Amygdala (tissue), 56 donors: ENCODE measurements at places on chromosomes 12 and 14.

DNA sequence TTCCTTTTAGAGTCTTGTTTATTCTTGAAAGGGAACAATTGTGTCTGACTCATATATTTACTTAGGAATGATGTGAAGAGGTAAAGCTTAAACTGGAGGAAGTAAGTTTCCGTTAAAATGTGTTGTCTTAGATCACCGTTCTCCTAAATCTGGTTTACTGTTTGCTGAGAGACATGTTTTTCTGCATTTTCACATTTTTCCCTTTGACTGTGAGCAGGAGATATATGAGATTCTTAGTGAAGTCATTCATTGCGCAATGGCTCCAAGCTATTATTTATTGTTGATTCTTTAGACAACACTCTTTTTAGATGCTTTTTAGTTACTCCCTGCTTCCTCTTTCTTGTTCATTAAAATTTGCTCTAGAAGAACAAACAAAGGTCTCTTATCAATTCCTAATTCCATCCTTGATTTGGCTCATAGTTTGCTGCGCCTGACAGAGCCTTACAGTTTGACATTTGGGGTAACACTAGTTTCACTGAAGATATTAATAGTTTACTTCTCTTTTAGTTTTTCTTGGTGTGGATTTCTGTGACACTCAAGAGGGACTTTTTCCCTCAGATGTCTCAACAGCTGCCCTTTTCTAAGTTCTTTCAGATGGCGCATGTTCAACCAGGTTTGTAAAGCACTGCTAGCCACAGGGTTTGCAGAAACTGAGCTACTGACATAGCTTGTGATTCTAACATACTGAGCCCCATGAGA is 11.4 kb downstream of the CLECL1 start:
- DNase-seq = no peak

DNA sequence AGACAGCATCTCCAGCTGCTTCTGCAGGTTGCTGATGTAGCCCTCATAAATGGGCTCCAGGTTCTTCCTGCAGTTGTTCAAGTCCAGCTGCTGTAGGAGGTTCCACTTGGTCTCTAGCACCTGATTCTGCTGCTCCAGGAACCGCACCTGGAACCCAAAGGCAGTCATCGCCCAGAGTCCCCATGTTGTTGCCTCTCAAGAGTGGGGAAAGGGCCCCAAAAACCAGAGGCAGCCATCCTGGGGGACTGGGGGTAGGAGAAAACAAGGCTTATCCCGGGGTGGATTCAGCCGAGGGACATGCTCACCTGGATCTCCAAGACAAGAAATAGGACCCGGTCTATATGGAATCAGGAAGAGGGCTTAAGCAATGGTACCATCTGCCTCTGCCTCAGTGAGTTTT is 2.3 kb downstream of the KRT72 start:
- no peak for DNase-seq

DNA sequence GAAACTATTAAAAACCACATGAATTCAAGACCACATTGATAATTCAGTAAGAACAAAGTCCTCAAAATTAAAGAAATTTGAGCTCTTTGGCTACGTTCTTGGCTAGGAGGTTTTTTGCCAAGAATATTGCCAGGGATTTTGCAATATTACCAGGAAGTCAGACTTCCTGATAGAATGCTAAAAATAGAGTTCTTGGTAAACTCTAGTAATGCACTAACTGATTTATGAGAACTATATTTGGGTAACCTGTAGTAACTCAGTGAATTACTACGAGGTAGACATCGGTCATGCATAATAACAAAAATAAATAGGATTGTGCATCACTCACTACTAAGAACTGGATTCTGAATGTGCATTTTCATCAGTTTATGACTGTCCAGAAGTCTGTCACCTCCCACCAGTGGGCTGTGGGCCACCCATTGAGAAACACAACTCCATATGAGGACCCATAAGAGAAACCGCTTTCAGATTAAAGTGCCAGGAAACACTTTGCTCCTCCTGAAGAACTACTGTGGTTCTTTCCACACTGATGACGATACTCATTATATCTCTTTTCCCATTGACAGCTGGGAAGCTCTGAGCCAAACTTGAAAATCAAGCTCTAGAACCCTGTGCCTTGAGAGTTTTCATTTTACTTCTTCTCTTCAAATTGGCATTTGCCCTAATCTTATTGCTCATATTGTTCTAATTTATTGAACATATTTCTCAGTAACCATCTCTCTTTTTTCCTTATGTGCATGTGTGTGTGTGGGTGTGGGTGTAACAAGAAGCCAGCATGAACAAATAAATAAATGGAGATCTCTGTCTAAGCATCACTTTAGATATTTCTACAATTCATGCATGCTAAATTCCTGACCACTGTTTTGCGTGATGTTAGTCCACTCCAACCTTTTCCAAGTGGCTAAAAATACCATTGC is 116.6 kb downstream of the BCL11B start:
- no peak for DNase-seq

DNA sequence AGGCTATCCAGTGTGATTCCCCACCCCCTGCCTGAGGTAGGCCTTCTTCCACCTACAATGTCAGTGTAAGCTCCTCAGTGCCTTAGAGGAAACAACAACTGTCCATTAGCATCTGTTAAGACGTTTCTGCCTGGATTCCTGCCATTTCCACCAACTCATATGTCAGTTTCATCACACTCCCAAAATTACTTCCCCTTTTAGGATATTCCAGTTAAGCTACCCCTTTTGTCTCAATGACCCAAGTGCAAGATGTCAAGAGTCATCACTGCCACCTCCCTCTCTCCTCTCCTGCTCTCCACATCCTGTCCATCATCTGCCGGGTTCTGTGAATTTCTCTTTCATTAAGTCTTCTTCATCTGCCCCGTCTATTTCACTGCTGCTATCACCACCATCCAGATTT is 189.4 kb downstream of the DPF3 start:
- no peak for DNase-seq

DNA sequence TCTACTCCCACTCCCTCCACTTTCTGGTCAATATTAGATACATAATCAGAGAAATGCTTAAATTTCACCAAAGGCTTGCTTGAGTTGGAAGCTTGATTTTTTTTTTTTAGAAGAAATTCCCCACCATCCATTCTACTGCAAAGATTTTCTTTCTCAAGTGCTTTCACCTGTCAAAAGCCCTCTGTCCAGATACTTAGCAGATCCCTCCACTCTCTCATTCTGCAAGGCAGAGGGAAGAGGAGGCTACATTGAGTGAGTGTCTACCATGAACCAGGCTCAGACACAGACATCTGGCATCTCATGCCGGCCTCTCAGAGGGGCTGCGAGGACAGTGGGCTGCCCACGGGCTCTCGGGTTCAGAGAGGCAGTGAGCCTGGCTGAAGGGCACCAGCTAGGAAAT is 127.6 kb upstream of the GSC start:
- DNase-seq = no peak

DNA sequence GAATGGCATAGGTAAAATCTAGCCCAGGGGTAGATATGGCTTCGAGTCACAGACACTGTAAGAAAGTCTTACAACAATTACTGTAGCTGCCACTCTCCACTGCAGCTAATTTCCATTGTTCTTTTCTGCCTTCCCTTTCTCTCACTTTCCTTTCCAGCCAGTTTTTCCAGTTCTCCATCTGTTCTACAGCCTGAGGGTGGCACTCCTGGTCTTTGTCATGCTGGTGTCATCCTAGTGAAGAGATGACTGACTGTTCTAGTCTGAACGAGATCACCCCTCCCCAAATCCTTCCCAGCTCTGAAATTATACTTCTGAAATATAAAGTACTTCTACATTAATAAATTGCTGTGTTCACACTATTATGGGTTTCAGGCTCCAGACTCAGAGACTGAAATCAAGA is 74.2 kb upstream of the CSRP2 start:
- DNase-seq = no peak

DNA sequence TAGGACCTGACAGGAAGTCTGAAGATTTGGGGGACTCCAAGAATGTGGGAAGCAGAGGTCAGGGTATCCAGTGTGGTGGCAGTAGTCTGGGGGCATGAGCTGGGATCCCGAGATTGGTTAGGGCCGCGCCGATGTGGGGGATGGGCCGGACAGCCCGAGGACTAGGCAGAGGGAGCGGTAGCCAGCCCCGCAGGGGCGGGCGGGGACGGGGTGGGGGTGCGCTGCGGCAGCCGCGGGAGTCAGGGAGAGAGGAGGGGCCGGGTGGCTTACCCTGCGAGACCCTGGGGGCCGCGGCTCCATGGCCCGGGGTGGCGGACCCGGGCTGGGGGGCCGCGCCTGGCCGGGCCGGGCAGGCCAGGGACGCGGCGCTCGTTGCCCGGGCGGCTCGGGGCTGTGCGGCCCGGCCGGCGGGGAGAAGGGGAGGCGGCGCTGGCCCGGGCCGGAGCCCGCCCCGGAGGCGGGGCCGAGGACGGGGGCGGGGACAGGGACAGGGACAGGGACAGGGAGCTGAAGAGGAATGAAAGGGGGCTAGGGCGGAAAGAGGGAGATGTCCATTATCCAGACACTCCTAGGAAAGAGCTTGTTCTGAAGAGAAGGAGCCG is 5.6 kb downstream of the ZNF385A start:
- no peak for DNase-seq

DNA sequence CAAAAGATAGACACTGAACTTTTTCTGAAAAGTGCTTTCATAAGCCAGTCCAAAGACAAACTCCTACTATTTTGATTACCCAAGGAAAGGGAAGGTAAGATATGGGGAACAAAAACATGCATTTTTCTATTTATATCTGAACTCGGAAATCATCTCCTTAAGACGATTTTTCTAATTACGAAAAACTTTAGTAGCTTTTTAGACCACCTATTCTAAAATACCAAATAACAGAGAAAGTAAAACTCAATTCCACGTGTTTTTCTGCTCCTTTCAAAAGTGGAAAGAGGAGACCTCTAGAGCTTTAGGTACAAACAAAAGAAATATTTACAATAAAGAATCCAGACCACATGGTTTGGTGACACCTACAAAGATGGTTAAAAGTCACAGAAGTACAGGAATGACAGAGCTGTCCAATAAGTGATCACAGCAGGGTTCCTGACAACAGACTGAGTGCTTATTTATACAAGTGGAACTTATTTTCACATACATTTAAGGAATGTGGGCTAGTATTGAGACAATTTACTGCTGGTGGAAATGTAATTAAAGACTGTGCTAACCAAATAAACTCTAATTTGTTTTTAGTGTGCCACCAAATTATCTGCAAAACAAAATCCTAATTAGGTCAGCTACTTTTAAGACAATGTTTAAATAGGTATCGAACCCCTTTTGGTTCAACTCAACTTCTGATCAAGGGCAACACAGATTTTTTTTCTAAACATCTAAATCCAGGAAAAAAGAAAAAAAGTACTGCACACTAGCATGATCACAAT is 2.4 kb downstream of the LRIG3 start:
- no peak for DNase-seq

GRCh38 chr12:55847033-55847432 is 4.3 kb upstream of the MMP19 start:
- no peak for DNase-seq

DNA sequence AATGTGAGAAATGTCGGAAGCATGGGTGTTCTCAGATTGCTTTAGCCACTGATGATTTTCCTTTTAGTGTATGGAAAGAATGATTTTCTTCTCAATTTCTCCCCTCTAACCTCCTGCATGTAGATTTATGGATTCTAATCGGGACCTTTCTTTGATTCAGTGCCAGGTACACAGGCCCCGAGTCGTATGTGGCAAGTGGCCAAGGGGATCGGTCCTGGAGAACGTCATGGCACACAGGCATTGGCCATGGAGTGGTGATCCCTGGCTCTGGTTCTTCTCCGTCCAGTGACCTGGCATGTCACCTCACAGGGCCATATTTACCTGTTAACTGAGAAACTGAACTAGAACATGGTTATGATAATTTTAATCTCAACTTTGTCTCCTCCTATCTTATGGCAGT is 58.1 kb downstream of the ETV6 start:
- DNase-seq = no peak

DNA sequence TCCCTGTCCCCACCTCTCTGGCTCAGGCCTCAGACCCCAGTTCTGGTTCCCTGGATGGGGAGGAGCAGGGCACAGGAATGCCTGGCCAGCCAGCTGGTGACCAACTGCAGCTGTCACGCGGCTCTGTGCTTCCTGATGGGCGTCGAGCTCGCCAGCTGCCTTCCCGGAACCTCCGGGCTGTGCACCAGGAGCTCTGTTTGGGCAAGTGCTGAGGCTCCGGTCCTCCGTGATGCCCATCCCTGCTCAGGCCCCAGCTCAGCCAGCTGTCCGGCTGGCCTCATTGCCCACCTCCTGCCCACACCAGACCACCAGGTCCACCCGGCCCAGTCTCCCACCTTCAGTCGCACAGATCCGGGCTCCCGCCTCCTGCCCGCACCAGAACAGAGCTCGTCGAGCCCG is 4.8 kb downstream of the IFFO1 start:
- DNase-seq = peak; percentile 74

DNA sequence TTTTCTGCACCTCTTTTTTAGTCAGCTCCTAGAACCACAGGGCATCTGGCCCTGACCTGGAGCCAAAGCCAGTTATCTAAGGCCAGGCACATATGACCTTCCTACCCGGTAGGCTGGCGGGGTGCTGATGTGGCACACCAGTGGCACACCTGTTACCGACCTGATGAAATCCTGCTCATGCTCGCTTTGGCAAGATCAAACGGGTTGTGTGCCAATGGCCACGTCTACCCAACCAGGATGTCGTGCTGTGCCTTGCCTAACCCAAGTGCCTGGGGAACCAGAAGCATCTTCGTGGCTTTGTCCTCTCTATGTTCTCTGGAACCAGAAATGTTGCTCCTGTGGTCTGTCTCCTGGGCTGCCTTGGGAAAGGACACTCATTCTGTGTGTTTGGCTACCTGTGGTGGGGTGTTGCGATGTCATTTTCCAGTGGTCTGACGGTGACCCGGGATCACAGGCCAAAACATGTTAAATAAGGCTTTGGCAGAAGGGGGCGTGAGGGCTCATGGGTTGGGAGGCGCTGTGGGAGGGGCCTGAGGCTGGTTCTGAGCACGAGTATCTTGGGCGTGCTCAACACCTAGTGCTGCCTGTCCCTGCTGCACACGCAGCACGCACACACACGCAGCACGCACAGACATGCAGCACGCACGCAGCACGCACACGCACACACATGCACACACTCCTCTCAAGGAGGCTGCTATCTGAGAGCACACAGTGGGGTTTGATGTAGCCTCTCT is 27.9 kb downstream of the CCNK start:
- DNase-seq = no peak

DNA sequence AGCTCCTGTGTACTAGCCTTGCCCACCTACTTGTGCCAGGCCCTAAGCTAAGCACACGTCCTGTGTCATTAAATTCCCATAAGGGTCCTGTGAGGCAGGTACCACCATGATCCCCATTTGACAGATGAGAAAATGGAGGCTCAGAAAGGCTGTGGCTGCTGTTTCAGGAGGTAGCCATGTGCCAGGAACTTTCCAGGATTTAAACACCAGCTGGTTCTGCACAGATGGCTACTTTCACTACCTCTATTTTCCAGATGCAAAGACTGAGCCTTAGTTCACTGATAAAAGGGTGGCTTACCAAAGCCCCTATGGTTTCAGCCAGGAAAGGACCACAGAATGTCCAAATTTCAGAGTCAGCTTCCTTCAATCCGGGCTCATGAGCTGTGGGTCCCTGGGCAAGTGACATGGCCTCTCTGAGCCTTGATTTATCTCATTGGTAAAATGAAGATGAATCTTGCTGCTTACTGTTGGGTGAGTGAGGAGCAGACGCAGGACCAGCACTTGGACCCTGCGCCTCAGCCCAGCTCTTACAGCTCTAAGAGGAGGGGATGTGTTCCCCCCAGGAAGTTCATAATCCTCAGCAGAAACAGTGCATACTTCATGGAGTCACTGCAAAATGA is 23.5 kb downstream of the CMKLR1 start:
- DNase-seq = no peak
